OCI-LY7 (cell line): ENCODE measurements at places on chromosomes 16 and 17.

- DNase-seq: no peak
Observed at GRCh38 chr16:54446639-54447038, 160.1 kb upstream of the IRX3 start.

DNA sequence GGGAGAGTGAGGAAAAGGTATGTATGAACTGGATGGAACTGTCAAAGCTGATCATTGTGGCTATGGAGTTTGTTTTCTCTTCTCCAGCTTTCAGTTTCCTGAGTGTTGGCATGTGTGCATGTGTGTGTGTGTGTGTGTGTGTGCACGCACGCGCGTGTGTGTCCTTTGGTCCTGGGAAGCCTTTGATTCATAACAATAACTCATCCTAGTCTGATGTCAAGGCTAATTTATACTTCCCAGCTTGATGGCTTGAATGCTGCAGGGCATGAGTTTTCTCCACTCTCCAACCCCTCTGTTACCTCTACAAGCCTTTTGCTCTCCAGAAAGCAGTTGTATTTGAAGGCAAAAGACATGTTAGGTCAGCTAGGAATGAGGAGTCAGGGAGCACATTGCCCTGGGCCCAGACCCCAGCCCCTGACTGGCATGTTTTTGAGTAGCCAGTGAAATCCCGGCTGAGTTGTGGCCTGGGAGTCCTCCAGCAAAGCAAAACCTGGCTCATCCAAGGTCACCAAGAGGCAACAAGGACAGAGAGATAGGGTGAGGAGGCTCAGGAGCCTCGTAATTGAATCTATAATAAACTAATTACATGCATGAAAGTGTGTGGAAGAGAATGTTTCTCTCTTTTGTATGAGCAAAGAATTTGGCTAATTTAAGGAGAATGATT lies 8.9 kb upstream of the CDC42EP4 start:
- no peak for DNase-seq

DNA sequence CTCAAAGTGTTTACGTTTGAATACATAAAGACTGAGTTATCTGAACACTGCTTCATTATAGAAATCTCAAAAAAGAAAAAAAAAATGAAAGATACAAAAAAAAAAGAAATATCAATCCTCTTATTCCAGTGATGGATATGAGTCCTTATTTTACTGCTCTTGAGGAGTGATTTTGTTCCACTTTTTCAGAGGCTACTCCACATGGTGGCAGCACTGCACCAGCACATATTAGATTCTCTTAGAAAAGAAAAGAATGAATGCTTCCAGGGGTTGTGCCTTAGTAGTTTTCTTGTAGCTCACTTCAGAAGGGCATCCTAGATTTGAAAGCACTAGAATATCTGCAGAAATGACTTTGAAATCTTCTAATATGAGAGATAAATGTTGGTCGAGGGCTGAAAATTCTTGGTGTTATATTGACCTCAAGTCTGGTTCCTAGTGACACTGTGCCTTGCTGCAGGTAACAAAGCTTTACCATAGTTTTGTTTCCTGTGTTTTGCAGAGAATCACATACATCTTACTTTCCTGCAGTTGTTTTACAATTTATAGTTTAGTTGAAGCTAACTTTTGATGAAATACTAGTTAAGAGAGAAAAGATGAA lies 25.9 kb downstream of the AP2B1 start:
- peak; percentile 56 for DNase-seq

- DNase-seq: peak; percentile 54
Observed at GRCh38 chr16:84598360-84598759, 19.5 kb downstream of the COTL1 start.

GRCh38 chr17:18904482-18904881 lies 46.6 kb downstream of the PRPSAP2 start:
- DNase-seq: no peak

- no peak for DNase-seq
Observed at GRCh38 chr17:3904501-3904900, 11.6 kb upstream of the CAMKK1 start.

DNA sequence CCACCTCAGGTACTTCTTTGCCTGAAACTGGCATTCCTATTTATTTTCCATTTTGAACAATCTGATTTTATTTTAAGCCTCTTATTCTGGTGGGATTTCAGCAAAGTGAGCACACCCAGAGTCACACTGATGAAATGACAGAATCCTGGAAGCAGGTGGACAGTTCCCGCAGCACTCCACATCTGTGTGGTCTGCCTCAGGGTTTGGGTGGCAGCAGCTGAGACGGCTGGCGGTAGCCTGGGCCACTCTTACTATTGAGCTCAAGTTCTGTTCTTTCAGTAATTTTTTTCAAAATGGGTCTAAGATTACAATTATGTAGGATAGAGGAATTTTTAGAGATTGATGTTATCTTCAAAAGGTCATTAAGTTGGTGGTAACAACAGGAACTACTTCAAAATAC lies 32.5 kb upstream of the ENDOV start:
- DNase-seq: no peak

DNA sequence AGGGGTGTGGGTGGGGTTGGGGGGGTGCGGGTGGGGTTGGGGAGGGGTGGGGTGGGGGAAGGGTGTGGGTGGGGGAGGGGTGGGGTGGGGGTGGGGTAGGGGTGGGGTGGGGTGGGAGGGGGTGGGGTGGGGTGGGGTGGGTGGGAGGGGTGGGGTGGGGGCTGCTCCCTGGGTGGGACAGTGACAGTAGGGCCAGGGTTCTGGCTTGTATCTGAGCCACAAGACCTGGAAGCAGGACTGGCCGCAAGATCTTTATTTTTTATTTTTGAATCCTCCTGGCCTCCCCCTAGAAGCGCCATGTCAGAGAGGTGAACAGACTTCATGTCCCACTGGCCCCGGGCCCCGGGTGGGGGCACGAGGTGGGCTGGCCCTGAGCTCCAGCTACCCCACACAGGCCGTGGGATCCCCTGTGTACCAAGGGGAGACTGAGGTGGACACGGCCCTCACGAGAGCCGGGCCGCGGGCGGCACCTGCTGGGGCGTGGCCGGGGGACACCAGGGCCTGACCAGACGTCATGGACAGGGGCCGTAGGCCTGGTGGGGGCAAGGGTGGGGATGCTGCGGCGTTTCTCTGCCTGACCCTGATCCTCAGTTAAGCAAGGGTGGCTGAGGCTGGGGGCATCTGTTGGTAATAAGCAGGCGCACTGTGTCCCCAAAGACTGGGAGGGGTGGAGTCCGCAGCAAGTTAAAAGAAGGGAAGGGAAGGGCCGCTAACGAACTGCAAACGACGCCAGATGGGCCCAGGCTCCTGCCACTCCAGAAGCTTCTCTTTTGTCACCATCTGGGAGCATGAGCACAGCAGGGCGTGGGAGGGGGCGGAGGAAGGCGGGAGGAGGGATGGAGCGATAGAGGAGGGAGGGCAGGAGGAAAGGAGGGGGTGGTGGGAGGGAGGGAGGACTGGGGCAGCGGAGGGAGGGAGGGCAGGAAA lies 22.3 kb upstream of the PABPN1L start:
- DNase-seq: no peak

- no peak for DNase-seq
Observed at GRCh38 chr17:83010206-83011200, 68.9 kb upstream of the METRNL start.

- no peak for DNase-seq
Observed at GRCh38 chr17:75115555-75115954, 5.8 kb downstream of the ARMC7 start.

DNA sequence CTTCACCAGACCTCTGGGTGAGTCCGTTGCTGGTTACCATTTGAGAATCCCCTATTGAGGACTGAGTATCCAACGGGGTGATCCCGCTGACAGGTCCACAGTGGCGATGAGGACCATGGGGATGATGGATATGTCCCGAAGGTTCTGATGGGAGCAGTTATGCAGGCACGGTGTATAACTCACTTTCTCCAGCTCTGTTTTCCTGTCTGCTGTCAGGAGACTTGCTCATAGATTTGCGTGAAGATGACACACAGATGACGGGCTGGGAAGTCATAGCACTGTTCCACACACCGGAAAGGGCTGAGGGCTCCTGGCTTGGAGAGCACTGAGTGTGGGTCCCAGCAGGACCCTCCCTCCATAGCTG lies 22.2 kb upstream of the ADCY7 start:
- DNase-seq: no peak

DNA sequence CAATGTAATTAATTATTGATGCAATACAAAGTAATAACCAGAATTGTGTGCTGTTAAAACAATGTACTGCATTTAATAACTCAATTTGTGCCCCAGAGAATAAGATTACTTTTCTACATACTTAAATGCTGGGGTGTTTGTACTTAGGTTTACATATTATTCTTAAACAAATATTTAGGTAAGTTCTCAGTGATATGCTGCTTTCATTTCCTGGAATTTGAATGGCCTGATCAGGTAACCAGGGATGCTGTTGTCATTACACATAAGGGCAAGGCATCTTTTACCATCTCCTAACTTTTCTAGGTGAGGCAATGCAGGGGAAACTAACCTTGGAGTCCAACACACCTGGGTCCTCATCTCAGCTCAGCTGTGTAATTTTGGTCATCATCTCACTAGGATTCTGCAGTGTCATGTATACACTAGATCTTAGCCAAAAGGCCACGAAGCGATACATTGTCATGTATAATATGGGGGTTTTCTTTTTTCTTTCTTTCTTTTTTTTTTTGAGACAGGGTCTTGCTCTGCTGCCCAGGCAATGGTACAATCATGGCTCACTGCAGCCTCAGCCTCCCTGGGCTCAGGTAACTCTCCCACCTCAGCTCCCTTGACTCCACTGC lies 45.2 kb downstream of the MYO1D start:
- DNase-seq: no peak
